ENCODE measurements at places on chromosomes 11 and 22.

- DNase-seq: no peak
Measured at GRCh38 chr11:84414920-84415319, 1128.8 kb upstream of the CCDC90B start.

DNA sequence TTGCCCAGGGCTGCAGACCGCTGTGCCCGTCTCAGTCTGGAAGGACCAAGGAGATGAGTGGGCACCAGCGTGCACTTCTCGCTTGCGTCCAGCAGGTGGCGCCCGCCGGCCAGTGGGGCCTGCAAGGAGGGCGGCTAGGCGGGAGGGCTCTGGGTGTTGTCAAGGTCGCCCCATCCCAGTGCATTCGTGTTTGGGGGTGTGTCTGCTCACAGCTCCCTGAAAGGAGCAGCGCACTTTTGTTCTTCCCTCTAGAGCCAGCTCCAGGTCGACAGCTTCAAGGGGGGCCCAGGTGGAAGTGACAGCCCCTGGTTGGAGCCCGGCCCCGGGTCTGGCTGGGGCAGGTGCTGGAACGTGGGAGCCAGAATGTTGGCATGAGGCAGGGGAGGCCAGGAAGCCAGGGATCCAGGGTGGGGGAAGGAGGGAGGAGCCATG, 23.4 kb upstream of the MPPED1 start:
- peak; percentile 57 for DNase-seq

DNA sequence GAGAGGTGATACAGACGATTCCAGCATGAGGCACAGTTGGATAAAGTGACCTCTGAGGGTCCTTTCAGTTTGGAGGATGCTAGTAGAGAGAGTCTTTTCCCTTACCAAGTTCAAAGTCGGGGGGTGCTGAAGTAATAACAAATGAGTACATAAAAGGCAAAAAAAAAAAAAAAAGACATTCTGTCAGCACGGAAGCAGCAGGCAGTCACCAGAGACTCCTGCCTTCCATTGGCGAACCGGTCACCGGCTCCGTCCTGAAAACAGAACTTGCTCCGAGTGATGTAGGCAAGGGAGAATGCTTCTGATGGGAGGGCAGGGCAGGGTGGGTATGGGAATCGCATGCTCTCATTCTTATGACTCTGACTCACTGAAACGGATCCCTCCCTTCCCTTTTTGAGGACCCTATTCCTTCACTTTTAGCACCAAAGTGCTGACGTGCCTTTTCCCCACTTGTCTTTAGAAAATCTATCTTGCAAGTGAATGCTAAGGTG, 65.9 kb downstream of the PRR5L start:
- DNase-seq: no peak

DNA sequence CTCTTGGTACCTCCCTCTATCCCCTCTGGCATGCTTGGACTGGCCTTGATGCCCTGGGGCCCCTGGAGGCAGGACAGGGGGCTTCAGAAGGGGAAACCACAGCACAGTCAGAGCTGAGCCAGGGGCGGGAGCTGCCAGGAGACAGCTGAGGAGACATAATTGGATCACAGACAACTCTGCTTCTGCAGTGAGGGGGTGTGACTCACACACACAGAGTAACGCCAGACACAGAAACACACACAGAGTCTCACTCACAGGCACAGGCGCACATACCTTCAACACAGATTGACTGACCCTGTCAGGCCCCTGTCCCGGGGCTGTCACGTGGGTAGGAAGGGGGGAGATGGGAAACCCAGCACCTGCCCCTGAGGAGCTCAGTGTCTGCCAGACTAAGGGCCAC, 20.6 kb downstream of the STARD10 start:
- no peak for DNase-seq

GRCh38 chr11:126703662-126704061, 296.9 kb downstream of the KIRREL3 start:
- DNase-seq: no peak

DNA sequence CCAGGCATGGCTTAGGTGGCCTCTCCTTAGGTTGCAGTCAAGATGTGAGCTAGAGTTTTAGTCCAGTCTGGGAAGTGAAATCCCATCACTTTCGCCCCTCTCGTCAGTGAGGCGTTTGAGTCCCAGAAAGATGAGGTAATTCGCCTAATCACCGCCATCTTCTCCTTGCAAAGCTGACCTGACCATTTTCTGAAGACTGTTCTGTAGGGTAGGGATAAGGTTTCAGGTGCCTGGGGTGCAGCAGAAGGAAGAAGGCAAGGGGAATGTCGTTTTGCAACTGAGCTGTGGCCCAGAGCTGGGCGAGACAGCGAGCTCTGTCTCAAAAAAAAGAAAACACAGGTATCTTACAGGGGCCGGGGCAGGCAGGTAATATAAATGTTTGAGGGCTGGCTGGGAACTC, 61.7 kb upstream of the CECR2 start:
- DNase-seq: no peak

DNA sequence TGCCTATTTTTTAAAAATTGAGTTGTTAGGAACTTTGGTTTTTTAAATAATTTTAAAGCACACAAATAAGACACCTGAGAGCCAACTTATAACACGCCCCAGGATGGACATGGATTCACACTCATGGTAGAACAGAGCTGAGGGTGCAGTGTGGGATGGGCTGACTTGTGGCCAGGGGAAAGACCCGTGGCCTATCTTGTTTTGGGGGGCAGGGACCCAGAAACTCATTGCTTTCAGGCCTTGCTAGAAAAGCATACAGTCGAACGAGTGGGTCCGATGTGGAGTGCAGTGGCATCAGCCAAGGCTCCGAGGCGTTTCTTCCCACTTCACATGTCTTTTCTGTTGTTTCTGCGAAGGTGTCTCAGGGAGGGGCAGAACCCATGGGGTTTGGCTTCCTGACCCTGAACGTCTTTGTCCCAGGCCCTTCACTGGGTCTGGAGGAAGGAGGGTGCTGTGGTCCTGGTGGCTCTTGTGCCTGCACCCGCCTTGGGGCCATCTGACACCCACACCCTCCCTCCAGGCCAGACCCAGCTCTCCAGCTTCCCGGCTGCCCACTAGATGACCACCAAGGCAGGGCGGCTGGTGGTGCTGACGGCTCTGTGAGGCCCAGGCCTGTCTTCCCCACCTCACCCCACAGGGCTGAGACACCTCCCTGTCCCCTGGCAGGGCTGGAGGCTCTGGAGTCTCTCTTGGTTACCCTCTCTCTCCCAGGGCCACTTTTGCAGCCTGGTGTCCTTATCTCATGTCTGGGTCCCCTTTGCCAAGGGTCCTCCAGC, 120.8 kb downstream of the KCNQ1 start:
- DNase-seq: no peak
